ENCODE measurements at places on chromosomes 2 and 18. TPM values are rescaled to one million over a fixed set of nuclear protein-coding genes. Genes with fewer than 3 reads are reported as not detected.

Gene PLA2R1
- total RNA-seq: 4.0 TPM

Gene E2F6
- total RNA-seq: 11.9 TPM

Gene CSRNP3
- 0.48 TPM for total RNA-seq

Gene HAAO
- not detected for total RNA-seq

Gene DCDC2C
- not detected for total RNA-seq

Gene USP40
- total RNA-seq: 17.6 TPM

Gene AKAIN1
- total RNA-seq: not detected

Gene ADGRF3
- total RNA-seq: not detected

Gene SMARCAL1
- total RNA-seq: 10.9 TPM

Gene NAT8
- total RNA-seq: not detected

Gene LCT
- total RNA-seq: not detected

Gene FHOD3
- total RNA-seq: 14.7 TPM

Gene G6PC2
- total RNA-seq: not detected

Gene RALBP1
- total RNA-seq: 79.3 TPM

Gene DSC3
- 260 TPM for total RNA-seq

Gene EGR4
- not detected for total RNA-seq

Gene HOXD12
- not detected for total RNA-seq

Gene NAPG
- total RNA-seq: 50.3 TPM
